Karpas-422 (cell line): ENCODE measurements at places on chromosomes 11 and 22. TPM values are rescaled to one million over a fixed set of nuclear protein-coding genes. Genes with fewer than 3 reads are reported as not detected.

The DKK3 gene
- not detected in 2 replicates for total RNA-seq

The SYT13 gene
- not detected in 2 replicates for total RNA-seq

The BLID gene
- total RNA-seq = not detected in 2 replicates

The TMPRSS6 gene
- total RNA-seq = not detected in 2 replicates

DNA sequence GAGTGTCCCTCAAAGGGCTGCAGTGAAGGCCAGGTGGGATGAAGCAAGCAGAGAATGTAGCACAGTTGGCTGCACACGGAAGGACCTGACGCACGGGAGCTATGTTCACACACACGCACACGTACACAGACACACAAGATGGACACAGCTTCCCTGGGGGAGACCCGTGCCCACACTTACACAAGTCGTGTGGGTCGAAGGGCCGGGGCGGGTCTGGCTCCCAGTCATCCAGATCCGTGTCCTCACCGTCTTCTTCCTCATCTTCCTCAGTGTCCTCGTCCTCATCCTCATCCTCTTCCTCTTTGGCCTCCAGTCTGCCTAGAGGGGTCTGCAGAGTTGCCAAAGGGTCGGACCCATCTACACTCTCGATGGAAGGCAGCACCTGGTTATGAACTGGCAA, 51.6 kb upstream of the NFRKB start:
- H3K4me1 ChIP-seq = peaks cover 41% of the 10 kb centered on the region
- peak; percentile 42 for DNase-seq
- peak overlapping the region; percentile 90 for H3K27ac ChIP-seq
- peak overlapping the region; percentile 60 for H3K4me3 ChIP-seq
- H3K36me3 ChIP-seq = peaks cover 5% of the 10 kb centered on the region; the same call in 1 of the 2 replicates
